ENCODE measurements at places on chromosomes 12 and 14. TPM values are rescaled to one million over a fixed set of nuclear protein-coding genes. Genes with fewer than 3 reads are reported as not detected.

The PCED1B gene
- 0.65 TPM for polyA plus RNA-seq

The MEG3 gene
- 305 TPM for polyA plus RNA-seq

DNA sequence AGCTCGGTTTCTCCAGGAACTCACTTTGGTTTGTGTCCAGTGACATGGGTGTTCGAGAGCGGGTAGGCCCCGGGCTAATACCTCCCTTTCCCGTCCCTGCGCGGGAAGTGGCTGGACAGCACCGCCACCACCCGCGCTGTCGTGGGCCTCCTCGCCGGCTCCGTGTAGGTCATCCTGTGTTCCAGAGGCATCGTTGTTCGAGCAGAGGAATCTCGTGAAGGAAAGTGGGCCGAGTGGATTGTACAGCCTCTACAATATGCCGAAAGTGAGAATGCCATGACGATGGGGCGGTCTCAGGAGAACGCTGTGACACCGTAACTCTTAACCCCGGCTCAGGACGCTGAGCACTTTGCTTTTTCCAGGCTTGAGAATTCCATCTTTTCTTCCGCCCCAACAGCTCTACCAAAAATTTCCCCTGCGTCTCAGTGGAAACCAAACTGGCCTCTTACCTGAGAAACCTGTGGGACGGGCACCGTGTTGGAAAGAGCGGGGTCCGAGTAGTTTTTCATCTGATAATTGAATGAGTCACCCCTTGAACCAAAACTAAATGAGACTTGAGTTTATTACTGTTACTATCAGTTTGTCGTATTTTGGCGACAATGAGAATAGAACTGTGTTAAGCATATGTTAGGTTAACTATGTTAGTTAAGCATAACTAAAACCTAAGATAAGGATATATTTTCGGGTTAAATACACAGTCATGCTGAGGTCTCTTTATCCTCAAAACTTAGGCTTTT is 510 bp downstream of the EIF2S1 start:
- no peak for DNase-seq

GRCh38 chr12:95789126-95790032 is 1.2 kb downstream of the NTN4 start:
- DNase-seq, result peak; percentile 14

GRCh38 chr14:68020999-68021663 is 201.6 kb downstream of the RAD51B start:
- no peak for DNase-seq

DNA sequence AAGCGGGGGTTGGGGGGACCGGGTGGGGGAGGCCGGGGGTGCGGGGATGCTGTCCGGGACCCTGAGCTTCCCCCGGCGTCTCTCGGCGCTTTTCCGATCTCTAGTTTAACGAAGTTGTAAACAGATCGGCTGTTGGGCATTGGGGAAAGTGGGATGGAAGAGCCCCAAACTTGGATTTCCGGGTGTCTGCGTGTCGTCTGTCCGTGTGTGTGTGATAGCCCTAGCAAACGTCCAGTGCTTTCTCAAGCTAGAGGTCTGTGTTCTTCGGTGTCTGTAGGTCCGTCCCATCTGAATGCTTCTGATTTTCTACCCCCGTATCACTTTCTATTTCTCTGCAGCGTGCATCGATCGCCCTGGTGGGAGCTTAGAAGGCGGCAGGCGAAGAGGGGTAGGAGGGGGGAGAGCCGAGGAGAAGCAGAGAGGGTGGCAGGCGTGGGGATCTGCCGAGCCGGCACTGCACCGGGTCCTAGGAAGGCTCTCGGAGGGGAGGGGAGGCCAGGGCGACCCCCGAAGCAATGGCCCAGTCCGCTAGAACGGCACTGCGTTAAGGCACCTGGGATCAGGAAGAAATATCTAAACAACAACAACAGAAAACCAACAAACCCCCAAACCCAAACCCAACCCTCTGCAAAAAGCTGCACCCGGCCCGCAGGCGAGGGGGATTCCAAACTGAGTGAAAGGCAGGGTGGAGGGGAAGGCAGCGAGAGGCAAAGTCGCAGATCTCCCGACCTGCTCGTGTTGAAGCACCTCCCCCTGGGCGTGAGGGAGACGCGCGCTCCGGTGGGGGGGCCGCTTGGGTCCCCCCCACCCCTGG is 1.0 kb downstream of the KCNA1 start:
- DNase-seq, result no peak

DNA sequence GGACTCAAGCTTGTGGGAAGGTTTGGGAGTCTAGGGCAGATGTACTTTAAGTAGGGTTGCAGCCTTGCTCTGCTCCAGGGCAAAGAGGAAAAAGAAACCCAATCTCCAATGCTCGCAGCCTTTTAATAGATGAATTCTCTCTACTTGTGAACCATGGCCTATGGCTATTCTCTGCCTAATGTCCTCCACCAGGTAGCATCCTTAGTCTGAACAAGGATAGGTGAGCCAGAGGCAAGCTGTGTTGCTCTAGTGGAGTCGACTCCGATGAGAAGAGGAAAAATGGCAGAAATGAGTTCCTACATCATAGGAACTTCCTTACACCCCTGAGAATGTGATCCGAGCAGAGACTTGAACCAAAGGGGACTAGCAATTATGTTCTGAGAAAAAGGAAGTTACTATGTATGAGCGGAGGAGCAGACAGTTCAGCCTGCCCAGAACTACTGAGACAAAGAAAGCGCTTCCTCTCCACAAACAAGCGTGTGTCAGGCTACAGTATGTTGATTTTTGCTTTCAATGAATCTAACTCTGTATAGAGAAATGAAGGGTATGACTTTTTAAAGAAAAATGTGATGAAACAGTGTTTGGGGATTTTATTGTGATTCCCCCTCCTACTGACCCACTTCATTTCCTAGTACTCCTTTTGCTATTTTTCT is 153.6 kb upstream of the ARID2 start:
- no peak for DNase-seq

The KLRD1 gene
- polyA plus RNA-seq, result 1.4 TPM

The L2HGDH gene
- polyA plus RNA-seq, result 6.0 TPM

The TMEM132C gene
- 31.5 TPM for polyA plus RNA-seq

- DNase-seq, result no peak
These were observed 49.5 kb downstream of the ADIPOR2 start for GRCh38 chr12:1740161-1740948.

DNA sequence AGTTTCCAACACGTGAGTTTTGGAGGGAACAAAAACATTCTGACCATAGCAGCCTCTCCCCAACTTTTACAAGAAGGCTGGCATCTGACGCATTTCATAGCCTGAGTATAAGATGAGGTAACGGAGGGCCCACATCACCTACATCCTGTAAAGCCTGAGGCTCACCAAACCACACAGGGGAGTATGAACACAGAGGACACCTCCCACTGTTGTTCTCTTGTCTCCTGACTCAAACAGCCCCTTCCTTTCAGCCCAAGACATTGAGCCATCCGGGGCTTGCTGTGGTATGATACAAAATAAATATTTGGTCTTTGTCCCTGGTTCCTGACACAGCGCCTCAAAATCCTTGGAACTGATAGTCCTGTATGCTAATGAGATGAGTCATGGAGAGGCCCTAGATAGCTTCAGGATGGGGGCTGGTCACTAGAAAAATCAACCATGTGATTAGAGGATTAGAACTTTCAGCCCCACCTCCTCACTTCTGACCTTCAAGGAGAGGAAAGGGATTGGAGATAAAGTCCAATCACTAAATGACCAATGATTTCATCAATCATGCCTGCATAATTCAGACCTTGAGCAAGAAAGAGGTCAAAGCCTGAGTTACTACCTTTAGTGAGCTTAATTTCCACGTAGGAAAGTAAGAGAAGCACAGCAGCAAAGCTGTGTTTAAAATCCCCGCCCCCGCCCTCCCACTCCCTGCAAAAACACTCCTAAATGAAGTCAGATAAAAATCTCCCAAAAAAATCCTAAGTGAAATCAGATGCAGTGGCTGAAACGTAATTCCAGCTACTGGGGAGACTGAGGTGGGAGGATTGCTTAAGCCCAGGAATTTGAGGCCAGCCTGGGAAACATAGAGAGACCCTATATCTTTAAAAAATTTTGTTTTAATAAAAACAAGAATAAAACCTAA is 236.4 kb downstream of the PCNX1 start:
- no peak for DNase-seq

- no peak for DNase-seq
These were observed 26.5 kb upstream of the TTC7B start for GRCh38 chr14:90842726-90843125.

The BCL11B gene
- 2.6 TPM for polyA plus RNA-seq

The PPP1R12A gene
- polyA plus RNA-seq, result 119 TPM

DNA sequence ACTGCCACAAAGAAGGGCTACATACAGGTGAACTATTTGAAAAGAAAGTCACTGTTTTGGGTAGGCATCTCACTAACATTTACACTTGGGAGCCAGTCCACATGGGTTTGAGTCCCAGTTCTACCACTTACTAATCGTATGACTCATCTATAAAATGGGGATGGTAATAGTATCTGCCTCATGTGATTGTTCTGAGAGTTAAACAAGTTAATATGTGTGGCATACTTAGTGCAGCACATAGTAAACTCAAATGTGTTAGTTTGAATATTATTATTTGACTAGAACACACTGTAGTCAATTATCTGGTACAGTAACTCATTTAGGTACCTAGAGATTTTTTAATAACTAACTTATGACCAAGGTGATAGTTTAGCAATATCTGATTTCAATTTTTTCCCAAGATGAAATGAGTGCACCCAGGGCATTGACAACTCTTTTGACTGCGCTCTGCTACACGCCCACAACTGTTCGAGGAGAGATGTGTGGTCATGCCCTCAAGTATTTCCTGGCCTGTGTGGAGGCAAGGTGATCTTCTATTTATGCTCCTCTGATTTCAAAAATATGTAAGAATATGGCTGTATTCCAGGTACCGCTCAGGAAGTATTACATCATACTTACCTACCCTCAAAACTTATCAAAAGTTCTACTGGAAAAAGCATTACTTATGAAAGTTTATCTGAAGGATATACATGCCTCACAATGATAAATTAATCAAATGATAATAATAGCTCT is 210.6 kb upstream of the EGLN3 start:
- DNase-seq, result no peak

The ARF3 gene
- polyA plus RNA-seq, result 92.5 TPM

GRCh38 chr14:59295951-59296350 is 107.5 kb downstream of the DAAM1 start:
- DNase-seq, result no peak

GRCh38 chr12:93468008-93468371 is 676 bp downstream of the MRPL42 start:
- peak; percentile 2 for DNase-seq

DNA sequence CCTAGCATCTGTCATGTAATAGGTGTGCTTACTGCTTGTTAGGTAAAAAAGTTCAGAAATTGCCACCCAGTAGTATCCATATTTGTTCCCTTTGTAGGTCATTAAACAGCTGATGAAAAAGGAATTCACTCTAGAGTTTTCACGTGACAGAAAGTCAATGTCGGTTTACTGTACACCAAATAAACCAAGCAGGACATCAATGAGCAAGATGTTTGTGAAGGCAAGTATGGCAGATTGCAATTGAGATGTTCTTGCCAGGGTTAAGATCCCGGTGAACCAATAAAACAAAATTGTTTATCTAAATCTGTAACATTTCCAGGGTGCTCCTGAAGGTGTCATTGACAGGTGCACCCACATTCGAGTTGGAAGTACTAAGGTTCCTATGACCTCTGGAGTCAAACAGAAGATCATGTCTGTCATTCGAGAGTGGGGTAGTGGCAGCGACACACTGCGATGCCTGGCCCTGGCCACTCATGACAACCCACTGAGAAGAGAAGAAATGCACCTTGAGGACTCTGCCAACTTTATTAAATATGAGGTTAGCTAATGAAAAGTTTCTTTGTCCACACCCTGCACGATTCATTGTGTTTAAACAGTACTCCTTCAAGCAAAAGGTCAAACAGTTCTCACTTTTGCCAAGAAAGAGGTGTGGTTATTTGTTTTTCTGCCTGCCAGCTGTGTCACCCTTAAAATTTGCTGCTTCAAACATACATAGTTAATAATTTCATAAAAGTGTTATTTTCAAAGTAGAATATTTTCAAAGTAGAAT is 58.3 kb downstream of the ATP2A2 start:
- no peak for DNase-seq

The GARIN6 gene
- polyA plus RNA-seq, result not detected

DNA sequence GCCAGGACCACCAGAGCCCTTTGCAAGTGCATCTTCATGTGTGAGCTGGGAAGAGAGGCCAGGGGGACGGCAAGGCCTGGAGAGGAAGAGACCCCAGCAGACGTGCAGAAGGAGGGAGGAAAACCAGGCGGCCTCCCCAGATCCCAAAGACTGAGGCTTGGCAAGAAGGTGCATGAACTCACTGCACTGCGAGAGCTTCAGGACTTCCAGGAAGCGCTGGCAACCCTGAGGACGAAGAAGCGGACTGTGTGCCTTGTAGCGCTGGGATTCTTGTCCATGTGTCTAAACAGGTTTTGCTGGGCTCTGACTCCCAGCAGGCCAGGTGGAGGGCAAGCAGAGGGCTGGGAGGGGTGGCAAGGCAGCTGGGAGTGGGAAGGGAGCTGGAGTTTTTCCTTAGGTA is 939 bp downstream of the TGFB3 start:
- no peak for DNase-seq

The PPP1R36 gene
- polyA plus RNA-seq, result 0.68 TPM

Measured in right lung (tissue), 10 donors.